ENCODE measurements at places on chromosomes 7 and 10. TPM values are rescaled to one million over a fixed set of nuclear protein-coding genes. Genes with fewer than 3 reads are reported as not detected.

DNA sequence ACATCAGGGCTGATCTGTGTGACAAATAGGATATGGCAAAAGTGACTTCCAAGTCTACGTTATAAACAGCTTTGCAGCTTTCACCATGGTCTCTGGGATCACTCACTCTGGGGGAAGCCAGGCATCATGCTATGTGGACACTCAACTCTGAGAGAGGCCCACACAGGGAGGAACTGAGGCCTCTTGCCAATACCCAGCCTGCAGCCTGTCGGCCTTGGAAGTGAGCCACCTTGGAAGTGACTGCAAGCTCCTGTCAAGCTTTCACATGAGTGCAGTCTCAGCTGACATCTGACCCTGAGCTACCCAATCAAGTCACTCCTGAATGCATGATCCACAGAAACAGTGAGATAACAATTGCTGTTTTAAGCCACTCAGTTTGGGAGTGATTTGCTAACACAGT is 56.5 kb downstream of the MMRN2 start:
- DNase-seq: no peak

DNA sequence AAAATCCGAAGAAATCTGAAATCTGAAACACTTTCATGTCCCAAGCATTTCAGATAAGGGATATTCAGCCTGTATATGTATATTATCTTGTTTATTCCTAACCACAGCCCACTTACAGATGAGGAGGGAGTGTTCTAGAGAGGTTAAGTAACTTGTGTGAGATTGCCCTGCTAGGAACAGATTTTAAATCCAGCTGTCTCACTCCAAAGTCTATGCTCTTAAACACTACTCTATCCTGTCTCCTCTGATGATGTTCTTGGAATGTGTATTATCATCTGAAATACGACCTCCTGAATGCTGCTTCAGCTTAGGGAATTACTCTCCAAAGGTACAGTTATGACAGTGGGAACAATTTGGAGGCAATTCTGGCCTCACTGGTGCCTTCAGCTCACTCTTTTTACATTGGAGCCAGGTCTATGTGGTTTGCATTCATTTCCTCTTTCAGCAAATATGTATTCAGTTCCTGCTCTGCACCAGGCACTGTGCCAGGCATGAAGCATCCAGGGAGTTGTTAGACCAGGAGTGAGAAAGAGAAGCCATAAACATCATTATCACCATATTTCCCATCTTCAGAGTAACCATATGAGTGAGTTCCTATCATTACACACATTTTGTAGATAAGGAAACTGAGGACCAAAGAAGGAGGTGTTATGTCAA is 70.2 kb downstream of the NOC3L start:
- peak; percentile 61 for DNase-seq

DNA sequence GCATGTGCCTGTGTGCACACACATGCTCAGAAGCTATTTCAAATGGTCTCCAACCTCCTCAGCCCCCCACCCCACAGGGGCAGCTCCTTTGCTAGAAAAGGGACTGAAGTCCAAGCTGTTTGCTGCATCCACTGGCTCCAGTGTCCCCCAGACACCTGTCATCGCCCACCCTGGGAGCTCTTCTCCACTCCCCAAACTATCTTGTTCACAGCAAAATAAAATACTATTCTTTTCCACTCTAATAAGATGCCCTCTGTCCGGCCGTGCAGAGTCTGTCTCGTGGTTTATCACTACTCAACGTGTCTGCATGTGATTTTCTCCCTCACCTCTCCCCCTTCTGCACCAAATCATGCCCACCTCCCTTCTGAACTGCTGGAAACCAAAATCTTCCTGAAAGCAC is 25.6 kb downstream of the HIPK2 start:
- DNase-seq: no peak

DNA sequence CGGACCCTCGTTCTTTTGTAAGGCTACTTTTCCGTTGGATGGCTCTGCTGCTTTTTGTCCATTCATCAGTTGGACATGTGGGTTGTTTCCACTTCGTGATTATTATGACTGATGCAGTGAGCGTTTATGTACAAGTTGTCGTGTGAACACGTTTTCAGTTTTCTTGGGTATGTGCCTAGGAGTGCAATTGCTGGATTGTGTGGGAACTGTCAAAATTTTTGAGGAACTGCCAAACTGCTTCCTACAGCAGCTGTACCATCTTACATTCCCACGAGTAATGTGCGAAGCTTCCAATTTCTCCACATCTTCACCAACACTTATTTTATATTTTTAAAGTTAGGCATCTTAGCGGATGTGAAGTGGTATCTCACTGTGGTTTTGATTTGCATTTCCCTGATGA is 10.4 kb downstream of the FKBP6 start:
- no peak for DNase-seq

GRCh38 chr10:76114581-76115001 is 683.2 kb downstream of the LRMDA start:
- DNase-seq: no peak

GRCh38 chr10:118840071-118840775 is 85.5 kb upstream of the CACUL1 start:
- DNase-seq: no peak

GRCh38 chr10:87541114-87541513 is 36.4 kb downstream of the MINPP1 start:
- DNase-seq: peak; percentile 17

DNA sequence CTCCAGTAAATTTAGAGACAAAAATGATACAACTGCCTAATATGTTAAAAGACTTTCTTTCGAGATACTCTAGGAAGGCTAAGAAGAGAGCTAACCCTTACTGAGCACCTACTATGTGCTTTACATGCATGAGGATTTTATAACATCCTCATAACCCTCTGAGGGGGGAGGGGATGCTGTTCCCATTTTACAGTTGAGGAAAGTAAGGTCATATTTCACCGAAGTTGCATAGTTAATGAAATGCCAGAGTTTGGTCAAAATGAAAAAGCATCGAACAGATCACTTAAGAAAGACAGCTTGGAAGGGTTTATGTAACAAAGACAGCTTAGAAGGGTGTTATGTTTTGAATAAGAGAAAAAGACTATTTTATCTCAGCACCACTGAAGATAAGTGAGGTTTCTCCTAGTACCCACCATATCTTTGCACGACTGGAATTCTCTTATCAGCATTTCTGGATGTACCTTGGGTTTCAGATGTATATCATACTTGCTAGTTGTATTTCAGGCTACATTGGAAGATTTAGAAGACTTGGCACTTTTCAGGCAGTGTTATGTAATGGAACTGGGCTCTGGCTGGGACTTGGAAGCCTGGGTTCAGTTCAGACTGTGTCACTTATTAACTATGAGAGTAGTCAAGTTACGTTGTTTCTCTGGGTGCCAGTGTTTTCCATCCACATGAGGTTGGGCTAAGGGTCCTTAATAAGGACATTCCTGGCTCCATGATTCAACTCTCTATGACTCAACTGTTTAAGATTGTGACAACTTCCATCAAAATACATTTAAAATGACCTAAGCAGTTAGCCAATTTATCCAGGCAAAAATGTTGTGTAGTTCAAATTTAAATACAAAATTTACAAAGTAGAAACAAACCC is 6.0 kb downstream of the RHOBTB1 start:
- no peak for DNase-seq

DNA sequence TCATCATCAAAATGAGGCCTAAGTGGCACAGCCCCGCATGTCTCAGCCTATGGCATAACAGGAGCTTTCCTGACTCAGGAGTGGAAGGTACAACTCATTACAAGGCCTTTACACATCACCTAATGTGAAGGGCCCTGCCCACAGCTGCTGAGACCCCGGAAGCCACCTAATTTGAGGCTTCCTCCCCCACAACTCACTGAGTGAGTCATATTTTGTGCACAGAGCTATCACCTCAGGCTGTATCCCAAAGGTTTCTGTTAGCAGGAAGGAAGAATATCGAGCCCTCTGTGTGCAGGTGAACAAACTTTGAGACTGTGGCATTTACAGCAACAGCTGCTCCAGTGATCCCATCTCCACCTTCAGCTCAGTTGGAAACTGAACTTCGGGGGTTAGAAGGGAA is 20.6 kb downstream of the HTR5A start:
- DNase-seq: no peak

DNA sequence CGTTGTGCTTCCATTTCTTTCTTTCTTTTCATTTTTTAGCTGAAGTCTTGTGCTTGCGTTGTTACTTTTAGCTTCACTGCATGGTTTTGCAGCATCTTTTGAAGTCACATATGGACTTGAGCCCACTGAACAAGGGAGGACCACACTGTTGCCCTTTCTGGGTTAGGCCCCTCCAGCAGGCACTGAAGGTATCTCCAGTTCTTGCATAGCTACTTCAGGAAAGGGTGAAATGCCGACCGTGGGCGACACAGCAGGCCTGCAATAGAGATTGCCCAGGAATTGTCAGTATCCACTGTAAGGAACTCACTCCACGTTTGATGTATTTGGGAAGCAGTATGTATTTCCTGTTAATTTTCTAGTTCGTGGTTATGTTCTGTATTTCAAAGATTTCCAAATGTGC is 85.1 kb downstream of the WDR37 start:
- DNase-seq: no peak

DNA sequence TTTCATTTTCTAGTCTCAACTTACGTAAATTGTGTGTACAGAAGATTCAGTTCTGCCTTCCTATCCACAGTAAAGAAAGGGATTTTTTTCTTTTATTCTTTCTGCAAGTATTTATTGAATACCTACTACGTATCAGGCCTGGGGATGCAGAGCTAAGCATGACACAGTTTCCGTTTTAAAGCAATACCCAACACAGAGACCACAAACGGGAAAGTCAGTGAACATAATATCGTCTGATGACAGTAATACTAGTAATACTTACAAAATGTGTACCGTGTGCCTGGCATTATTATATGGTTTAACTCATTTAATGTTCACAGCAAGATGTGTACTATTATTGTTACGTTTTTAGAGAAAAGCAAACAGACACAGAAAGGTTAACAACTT is 22.4 kb downstream of the REEP3 start:
- DNase-seq: no peak

DNA sequence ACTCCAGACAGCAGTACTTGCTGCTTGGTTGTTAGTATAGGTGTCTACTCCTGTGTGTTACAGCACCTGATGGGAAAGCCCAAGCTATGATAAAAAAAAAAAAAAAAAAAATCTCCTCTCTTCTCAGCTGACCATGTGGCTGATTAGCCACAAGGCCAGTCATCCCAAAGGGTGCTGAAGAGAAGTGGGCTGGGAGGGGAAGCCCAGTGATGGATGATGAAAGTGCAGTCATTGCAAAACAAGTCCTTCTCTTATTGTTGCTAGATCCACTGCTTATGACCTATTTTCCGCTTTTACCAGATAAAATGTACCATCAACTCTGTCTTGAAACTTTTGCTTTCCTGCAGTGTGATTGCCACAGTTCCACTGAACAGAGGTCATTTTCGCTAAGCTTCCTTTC is 1092.5 kb upstream of the C7orf33 start:
- no peak for DNase-seq

GRCh38 chr10:71471006-71471405 is 74.3 kb downstream of the CDH23 start:
- no peak for DNase-seq

- DNase-seq: no peak
Observed at GRCh38 chr10:90999512-91000172, 78.8 kb upstream of the ANKRD1 start.

DNA sequence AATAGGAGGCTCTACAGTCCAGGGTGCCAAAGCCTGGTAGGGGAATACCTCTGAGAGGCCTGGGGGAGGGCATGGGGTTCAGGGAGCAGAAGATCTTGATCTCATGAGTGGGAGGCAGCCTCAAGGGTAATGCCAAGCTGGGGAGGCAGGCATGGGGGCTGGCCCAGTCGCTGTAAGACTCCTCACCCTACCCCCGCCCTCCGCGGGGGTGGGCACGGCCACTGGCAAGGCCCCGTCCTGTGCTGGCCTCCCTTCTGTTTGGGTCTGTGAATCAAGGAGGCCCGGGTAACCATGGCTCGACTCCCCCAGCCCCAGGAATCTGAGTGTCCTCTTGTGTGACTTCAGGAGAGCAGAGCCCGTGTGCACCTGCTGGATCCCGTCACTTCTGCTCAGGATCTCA is 473.9 kb downstream of the PLXNA4 start:
- no peak for DNase-seq

DNA sequence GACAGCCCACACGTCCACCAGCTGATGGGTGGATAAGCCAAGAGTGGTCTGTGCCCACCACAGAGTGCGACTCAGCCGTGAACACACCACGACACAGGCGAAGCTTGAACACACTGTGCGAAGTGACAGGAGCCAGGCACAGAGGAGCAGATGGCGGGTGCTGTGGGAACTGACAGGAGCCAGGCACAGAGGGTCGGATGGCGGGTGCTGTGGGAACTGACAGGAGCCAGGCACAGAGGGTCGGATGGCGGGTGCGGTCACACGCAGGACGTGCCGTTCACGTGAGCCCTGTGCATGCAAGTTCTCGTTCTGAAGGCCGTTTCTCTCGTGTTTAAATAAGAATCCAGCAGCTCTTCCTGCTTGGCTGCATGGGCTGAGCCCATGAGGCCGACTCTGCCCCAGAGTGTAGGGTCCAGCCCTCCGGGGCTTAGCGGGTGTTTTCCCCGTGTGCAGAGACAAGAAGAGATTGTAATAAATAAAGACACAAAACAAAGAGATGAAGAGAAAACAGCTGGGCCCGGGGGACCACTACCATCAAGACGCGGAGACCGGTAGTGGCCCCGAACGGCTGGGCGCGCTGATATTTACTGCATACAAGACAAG is 5.9 kb upstream of the ADAP1 start:
- DNase-seq: no peak

- DNase-seq: no peak
Observed at GRCh38 chr10:126518218-126519080, 130.2 kb upstream of the ADAM12 start.

DNA sequence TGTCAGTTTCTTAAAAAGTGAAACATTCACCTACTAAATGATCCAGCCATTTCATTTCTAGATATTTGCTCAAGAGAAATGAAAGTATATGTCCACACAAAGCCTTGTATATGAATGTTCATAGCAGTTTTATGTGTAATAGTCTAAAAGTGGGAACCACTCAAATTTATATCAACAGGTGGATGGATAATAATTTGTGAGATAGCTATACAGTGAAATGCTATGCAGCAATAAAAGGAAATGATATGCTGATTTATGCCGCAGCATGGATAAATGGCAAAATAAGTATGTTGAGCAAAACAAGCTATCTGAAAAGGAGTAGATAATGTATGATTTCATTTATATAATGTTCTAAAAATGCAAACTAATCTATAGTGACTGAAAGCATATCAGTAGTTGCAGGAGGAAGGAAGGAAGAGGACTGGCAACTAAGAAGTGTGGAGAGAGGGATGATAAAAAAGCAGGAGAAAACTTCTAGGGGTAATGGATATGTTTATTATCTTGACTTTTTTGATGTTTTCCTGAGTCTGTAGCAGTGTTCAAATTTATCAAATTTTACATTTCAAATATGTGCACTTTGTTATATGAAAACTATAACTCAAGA is 80.6 kb downstream of the ABCB5 start:
- no peak for DNase-seq

The CYP3A7 gene
- total RNA-seq: not detected

The MRC1 gene
- 148 TPM for total RNA-seq

The NPSR1 gene
- total RNA-seq: not detected

The NKX6-2 gene
- total RNA-seq: not detected

The PON1 gene
- not detected for total RNA-seq

The BMI1 gene
- total RNA-seq: 17.2 TPM

The KIF20B gene
- 5.0 TPM for total RNA-seq

The SMKR1 gene
- total RNA-seq: 0.22 TPM

The PALD1 gene
- total RNA-seq: 112 TPM

Data from lung microvascular endothelial cell (primary cell).